Stimulated activated CD4-positive, alpha-beta T cell treated with anti-CD3 and anti-CD28 coated beads, Interleukin-15, amount 100 ng/mL, for 48 hours (primary cell): ENCODE measurements at places on chromosomes 5 and 9.

GRCh38 chr5:167631191-167631590 is 660.3 kb upstream of the WWC1 start:
- no peak for DNase-seq

GRCh38 chr9:5536684-5537083 is 26.4 kb downstream of the PDCD1LG2 start:
- DNase-seq = no peak

DNA sequence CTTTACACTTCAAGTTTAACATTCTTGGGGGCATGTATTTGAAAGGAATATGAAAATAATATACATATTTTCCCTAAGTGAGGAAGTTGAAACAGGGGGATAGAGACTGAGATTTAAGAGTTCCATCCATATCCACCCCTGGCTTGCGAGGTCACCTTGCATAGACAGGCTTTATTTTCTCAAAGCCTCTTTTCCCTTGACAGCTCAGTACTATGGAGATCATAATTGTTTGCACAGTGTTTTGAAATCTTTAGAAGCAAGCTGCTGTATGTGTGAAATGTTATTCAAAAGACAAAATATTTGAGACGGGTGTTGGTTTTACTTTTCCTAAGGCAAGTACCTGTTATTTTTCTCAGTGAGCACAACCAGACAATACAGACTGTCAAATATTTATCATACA is 163.1 kb downstream of the LRRC70 start:
- no peak for DNase-seq

GRCh38 chr9:95736891-95737522 is 138.5 kb upstream of the ERCC6L2 start:
- no peak for DNase-seq

DNA sequence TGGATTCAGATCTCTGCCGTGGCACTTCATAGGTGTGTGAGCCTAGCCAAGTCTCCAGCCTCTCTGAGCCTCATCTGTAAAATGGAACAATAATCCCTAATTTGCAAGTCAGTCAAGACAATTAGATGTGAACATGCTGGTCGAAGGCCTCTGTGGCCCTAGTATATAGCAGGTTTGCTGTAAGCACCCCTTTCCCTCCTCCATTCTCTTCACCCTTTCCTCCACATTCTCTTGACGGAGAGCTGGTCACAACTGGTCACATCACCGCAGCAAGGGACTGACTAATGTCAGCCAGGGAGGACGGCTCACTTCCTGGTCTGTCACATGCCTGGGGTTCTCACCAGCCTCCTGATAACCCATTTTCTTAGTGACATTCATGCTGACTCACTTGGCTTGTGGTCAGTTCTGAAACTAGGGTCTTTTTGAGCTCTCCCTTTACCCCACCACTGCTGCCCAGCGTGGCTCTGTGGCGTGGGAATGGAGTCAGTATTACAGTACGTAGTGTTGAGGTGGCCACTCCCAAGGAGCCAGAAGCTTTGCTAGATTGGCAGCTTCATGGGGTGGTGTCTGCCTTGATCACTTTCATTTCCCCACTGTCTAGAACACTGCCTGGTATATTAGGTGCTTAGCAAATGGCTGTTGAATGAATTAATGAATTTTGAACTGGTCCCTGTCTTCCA is 47.8 kb downstream of the ERGIC1 start:
- peak; percentile 6 for DNase-seq

GRCh38 chr9:137552022-137552768 is 516 bp downstream of the MRPL41 start:
- DNase-seq = no peak

DNA sequence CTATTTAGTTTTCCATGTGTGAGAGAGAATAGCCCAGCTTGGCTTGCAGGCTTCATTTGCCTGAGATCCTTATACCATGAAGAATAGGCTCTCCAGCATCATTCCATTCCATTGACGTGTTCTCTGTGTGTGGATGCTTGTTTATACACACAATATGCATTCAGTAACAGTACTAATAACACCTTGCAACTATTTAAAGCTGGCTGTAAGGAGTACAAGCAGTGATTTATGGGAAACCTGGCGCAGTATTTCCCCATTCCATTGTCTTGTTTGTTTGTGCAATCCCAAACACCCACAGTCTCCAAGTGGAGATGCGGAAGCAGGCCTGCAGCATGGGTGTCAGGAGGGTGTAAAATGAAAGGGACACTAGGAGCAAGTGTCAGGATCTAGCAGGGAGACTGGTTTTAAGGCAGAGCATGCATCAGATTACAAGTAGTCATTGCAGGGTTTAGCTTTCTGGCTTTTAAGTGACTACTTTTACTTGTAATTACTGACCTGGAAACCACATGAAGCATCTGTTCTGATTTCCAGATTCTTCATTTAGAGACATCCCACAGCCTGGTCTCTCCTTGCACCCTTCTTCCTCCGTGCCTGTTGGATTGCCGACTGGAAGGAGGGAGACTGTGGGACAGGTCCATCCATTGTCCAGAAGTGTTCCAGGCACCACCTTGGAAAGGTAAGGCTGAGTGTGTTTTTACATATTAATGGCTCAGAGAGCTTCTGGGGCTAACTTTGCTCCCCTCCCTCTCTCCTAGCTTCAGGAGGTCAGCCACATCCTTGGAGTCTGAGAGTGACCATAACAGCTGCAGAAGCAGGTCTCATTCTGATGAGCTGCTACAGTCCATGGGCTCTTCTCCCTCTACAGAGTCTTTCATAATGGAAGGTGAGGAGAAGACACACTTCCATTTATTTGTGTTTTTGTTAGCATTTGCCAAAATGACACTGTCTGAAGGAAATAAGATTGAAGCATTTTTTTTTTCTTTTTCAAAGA is 241.6 kb downstream of the ARHGEF28 start:
- DNase-seq = no peak

- no peak for DNase-seq
Measured at GRCh38 chr5:124402144-124402581, 344.3 kb downstream of the ZNF608 start.

DNA sequence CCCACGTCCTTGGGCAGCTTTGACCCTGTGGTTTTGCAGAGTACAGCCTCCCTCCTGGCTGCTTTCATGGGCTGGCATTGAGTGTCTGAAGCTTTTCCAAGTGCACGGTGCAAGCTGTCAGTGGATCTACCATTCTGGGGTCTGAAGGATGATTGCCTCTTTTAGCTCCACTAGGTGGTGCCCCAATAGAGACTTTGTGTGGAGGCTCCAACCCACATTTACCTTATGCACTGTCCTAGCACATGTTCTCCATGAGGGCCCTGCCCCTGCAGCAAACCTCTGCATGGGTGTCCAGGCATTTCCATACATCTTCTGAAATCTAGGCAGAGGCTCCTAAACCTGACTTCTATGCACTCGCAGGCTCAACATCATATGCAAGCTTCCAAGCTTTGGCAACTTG is 644.2 kb upstream of the CDH9 start:
- DNase-seq = no peak

DNA sequence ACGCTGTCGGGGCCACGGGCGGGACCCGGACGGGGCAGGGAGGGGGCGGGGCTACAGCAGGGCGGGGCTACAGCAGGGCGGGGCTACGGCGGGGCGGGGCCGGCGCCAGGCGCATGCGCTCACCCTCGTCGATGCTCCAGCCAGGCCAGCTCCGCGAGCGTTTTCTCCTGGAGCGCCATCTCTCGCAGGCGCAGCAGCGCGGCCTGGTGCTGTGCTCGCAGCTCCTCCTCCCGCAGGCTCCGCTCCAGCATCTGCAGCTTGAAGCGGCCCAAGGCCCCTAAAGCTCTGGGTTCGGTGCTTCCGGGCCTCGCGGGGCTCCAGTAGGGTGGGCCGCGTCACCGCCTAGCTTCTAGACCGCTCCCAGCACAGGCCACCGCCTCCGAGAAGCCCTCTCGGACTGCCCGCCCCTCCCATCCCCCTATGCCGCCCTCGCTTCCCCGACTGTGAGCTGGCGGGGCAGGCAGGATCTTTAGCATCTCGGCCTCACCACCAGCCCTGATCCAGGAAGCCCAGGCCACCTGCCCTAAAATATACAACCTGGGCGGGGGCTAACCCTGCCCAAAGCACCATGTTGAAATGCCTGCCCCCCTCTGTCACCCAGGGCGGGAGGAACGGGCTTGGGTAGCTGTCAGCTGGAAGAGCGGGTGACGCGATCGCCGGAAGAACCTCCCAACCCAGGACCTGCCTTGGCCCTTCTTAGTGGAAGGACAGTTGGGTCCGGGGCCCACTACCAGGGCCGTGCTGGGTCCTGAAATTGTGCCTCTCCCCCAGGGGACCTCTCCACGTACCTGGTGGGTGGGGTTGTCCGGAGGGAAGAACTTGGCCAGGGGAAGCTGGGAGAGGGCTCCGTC is 21.9 kb upstream of the QSOX2 start:
- peak; percentile 70 for DNase-seq

- no peak for DNase-seq
Measured at GRCh38 chr5:159242656-159243055, 20.4 kb upstream of the UBLCP1 start.

DNA sequence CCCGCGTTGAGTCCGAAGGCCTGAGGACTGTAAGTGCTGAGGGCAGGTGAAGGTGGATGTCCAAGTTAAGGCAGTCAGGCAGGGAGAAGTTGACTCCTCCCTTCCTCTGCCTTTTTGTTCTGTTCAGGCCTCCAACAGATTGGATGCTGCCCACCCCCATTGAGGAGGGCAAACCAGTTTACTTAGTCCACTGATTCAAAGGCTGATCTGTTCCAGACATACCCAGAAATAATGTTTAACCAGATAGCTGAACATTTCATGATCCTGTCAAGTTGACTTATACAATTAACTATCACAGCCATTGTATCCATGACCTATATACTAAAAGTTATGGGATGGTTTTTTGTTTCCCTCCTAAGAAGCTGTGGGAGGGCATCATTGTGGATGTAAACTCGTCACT is 8.3 kb upstream of the TEX48 start:
- DNase-seq = no peak

DNA sequence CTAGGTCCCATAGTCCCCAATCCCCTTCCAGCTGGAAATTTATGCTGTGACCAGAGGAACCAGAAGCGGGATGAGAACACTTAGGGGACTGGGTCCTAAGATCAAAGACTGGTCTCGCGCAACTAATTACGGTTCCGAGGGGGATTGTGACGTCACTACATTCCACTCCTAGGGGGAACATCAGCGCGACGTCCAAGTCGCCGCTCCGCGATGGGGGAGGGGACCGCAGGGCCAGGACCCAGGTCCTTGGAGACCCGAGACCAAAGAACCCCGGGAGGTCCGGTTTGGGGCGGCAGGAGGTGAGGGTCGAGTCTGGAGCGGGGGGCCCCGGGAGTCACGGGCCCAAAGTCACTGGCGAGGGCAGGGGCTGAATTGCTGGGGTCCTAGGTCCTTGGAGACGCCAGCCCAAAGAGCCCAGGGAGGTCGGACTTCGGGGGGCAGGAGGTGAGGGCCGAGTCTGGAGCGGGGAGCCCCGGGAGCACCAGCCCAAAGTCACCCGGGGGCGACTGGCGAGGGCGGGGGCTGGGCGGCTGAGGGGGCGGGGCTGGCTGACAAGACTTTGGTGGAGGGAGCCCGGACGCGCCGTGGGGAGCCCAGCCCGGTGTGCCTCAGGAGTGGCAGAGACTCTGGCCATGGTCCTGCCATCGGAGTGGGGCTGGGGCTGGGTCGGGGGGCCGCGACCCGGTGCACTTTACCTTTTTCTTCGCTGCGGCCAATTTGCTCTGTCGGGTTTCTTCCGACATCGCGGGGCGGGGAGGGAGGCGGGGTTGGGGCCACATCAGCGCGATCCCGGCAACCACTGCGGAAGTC is at the start of gene GOLGA2:
Gene GOLGA2 (minus strand): TSS at position 810 of the 810 bp plus-strand sequence. CDS start 31 bp downstream, at position 779.
- no peak for DNase-seq

GRCh38 chr5:78568212-78568611 is 80.4 kb downstream of the LHFPL2 start:
- DNase-seq = no peak

- DNase-seq = no peak
Measured at GRCh38 chr5:39005566-39006232, 68.5 kb downstream of the RICTOR start.

- no peak for DNase-seq
Measured at GRCh38 chr5:4674166-4674565, 466.0 kb upstream of the ADAMTS16 start.

GRCh38 chr9:124550072-124550471 is 42.9 kb upstream of the NR5A1 start:
- DNase-seq = no peak

DNA sequence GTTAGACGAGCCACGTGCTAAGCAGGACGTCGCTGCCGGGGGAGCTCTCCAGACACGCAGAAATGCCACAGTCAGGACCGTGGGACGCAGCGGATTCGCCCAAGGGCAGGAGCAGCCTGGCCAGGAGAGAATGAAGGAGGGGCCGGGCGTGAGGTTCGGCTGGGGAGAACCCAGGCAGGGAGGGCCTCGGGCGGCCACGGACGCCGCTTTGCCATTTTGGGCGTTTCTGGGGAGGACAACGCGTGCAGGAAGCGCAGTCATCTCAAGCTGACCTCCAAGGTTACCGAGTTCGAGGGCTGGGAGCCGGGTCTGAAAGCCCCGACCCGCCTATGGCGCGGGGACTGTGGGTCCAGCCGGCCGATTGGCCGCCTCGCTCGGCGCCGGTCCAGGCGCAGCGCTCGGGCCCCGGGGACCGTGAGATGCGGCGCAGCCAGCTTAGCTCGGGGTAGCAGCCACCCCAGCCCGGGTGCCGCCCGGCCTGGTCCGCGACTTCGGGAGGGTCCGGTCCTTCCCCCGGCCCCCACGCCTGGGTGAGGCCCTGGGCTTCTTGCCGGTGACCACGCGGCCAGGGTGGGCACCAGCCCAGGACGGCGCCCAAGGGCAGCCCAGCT is 760 bp upstream of the MAN1B1 start:
- peak; percentile 20 for DNase-seq

DNA sequence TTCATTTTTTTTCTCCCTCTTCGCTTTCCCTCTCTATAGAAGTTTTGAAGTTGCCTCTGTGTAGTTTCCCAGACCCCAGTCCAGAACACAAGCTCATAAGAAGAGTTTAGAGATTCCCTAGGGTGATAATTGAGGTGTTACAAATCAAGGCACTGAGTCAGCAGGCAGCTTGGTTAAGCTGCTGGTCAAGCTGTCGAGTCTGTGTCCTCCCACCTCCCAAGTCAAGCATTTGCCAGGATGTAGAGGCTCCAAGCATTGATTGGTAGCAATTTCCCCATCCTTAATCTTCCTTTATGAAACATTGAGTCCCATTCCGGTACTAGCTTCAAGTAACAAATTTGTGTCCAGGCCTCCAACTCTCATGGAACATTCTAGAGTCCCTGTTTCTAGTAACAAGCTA is 47.5 kb upstream of the SLC1A1 start:
- DNase-seq = no peak
